Esophagus squamous epithelium (tissue), 5 donors: ENCODE measurements at places on chromosomes 4 and X. TPM values are rescaled to one million over a fixed set of nuclear protein-coding genes. Genes with fewer than 3 reads are reported as not detected.

DNA sequence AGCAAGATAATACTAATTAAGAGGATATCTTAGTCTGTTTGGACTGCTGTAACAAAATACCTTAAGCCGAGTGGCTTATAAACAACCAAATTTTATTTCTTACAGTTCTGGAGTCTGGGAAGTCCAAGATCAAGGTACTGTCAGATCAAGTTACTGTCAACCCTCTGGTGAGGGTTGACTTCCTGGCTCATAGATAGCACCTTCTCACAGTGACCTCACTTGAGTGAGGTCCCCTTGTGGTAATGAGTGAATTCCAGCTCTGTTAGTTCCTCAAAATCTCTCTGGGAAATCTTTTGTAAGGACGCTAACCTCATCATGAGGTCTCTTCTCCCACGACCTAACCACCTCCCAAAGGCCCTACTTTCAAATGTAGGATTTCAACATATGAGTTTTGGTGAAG is 36.9 kb upstream of the ADGRA3 start:
- no peak for DNase-seq

The MND1 gene
- total RNA-seq, result 2.3 TPM

GRCh38 chr4:82833696-82834313 is 35.2 kb upstream of the SCD5 start:
- no peak for DNase-seq

The RTL9 gene
- total RNA-seq, result not detected

- no peak for DNase-seq
Measured at GRCh38 chr4:76518241-76518640, 83.2 kb downstream of the SHROOM3 start.

DNA sequence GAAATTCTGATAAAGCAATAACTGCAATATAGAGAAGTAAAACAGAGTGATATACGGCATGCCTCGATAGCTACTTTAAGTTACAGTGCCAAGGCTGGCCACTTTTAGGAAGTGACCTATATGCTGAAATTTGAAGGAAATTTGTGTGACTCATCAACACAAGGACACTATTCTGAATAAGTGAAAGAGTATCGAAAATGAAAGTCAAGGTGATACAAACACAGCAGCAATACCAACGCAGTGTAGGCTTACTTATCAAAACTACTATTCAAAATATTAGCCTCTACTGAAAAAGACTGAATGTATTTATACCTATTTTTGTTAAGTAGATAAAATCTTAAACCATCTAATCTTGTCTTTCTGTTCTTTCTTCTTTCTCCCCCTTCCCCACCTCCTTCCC is 459.9 kb upstream of the GNPDA2 start:
- DNase-seq, result no peak

The APOOL gene
- 10.1 TPM for total RNA-seq
